ENCODE measurements at places on chromosomes 6 and 20. TPM values are rescaled to one million over a fixed set of nuclear protein-coding genes. Genes with fewer than 3 reads are reported as not detected.

GRCh38 chr6:150314230-150315188, 54.3 kb upstream of the IYD start:
- no peak overlapping the region for H3K27ac ChIP-seq
- no peaks in the 10 kb centered on the region for H3K4me1 ChIP-seq
- H3K4me3 ChIP-seq = no peak overlapping the region
- DNase-seq = no peak
- no peaks in the 10 kb centered on the region for H3K36me3 ChIP-seq

CLPSL1 gene
- total RNA-seq = not detected

DNA sequence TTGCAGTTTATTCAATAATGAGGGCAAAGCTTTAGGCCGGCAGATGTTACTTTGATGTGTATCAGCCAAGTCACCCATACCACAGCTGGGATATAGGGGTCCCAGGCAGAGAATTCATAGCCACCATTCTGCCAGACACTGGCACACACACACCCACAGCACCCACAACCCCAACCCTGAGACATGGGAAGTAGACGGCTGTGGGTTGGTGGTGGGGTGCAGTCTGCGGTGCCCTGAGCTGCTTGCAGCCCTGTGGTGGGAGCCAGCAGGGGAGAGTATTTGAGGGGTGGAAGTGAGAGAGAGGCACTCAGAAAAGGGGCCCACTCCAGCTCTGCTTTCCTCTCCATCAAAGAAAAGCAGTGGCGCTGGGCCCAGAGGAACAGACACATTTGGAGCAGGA, 125.3 kb downstream of the FOXO3 start:
- no peaks in the 10 kb centered on the region for H3K36me3 ChIP-seq
- peaks cover 13% of the 10 kb centered on the region for H3K4me1 ChIP-seq
- H3K27ac ChIP-seq = no peak overlapping the region
- H3K4me3 ChIP-seq = no peak overlapping the region
- no peaks in the 10 kb centered on the region for H3K27me3 ChIP-seq
- no peak for DNase-seq

DNA sequence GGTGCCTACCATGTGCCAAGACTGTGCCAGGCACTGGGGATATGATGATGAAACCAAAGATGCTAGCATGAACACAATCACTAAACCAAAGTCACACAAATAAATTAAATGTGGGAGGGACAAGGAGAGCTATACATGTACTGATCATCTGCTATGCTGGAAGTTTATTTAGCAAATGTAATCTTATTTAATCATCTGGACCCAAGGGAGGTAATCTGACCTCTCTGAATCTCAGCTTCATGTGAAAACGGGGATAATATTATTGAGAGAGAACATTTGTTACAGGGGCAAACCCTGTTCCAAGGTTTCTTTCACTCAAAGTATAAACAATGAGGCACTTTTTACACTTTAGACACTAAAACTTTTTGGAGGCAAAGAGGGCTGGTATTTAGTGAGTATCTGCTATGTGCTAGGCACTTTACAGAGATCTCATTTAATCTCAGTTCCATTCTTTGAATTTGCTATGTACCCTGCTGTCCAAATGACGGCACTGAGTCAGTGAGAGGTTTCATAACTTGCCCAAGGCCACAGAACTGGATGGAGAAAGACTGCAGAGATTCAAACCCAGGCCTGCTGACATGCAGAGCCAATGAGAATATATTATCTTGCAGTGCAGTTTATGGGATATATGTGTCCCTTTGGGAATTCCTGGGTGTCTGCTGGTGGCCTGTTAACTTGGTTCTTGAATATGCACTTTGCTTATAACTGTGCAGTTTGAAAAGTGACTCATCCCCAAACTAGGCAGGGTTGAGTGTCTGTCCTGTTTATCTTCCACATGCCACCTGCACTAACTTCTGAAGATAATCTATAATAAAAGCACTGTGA, 3.3 kb upstream of the ASXL1 start:
- no peaks in the 10 kb centered on the region for H3K36me3 ChIP-seq

DNA sequence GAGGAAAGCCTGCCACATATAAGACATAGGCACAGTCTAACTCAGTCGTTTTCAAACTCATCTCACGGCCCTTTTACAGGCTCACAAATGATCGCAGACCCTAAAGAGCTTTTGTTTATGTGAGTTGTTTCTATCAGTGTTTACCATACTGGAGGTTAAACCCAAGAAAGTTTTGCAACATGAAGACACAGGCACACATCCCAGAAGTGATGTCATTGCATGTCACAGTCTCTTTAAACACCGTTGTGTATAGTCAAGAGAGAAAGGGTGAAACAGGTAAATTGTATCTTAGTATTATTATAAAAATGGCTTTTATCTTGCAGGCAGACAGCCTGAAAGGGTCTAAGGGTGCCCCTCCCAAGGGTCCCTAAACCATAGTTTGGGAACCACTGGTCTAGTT, 96.7 kb downstream of the BACH2 start:
- H3K36me3 ChIP-seq = no peaks in the 10 kb centered on the region
- H3K4me3 ChIP-seq = no peak overlapping the region
- no peak for DNase-seq
- H3K27ac ChIP-seq = no peak overlapping the region
- no peaks in the 10 kb centered on the region for H3K27me3 ChIP-seq
- no peaks in the 10 kb centered on the region for H3K4me1 ChIP-seq

SLC17A4 gene
- total RNA-seq = not detected

DNA sequence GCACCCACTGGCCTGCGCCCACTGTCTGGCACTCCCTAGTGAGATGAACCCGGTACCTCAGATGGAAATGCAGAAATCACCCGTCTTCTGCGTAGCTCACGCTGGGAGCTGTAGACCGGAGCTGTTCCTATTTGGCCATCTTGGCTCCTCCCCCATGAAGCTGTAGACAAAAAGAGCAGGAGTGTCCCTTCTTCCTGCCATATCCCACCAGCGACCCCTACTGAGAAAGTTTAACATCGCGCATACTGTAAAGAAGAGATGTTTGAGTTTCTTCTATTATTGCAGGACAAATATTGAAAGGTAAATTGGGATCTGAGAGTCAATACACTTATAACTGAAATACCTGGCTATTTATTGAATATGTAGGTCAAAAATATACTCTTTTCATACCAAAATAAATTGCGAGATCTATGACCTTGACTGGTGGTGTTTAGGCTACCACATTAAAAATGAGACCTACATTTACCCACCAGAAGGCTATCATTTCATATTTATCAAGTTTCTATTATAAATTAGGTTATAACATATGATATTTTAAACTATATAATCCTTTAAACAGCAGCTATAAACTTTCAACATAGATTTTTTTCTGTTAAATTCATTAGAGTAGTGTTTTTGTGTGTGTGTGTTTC, 586.3 kb downstream of the HTR1B start:
- peak; percentile 21 for DNase-seq
- no peaks in the 10 kb centered on the region for H3K36me3 ChIP-seq
- H3K27ac ChIP-seq = no peak overlapping the region
- H3K4me1 ChIP-seq = no peaks in the 10 kb centered on the region
- no peaks in the 10 kb centered on the region for H3K27me3 ChIP-seq

DNA sequence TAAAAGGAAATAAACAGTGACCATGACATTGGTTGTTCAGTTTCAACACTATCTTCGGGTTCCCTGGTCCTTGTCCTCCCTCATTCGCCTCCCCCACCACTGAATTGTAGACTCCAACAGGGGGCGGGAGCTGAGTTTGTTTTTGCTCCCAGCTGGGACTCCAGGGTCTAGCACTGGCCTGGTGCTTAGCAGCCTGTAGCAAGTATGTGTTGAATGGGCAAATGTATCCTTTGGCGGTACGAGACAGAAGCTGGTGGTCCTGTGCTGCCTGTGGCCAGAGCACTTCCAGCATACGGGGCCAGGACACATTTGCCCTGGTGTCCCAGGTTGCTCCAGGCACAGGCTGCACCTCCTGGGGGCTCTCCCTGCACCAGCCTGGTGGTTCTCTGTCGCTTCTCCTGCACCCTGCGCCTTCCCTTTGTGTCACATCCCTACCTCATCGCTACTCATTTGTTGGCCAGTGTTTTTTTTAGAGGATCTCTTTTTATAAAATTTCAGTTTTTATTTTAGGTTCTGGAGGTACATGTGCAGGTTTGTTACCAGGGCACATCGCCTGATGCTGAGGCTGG, 40.1 kb downstream of the PHACTR3 start:
- H3K27me3 ChIP-seq = no peaks in the 10 kb centered on the region
- no peak overlapping the region for H3K27ac ChIP-seq
- H3K4me3 ChIP-seq = no peak overlapping the region
- no peak for DNase-seq
- no peaks in the 10 kb centered on the region for H3K36me3 ChIP-seq

DNA sequence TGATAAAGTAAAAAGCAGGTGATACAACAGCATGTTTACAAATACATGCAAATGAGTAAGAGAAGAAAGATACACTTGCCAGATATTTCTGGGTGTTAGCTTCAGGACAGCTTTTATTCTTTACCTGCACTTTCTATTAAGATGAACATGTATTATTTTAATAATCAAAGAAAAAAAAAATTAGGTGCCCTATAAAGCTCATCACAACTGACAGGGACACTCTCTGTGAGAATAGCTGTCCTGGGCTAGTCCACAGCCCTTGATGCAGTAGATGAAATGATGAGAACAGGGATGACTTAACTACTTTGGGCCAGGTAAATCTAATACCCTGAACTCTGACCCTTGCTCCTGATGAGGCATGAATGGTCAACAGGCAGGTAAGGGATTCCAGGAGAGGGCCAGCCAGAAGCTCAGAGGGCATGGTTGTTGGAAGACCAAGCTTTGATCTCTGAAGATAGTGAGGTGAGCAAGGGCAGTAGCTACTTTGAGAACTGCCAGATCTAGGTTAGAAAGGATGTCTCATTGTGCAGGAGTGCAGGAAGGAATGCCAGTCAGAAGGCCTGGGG, 15.6 kb downstream of the NSFL1C start:
- no peak for DNase-seq
- H3K27ac ChIP-seq = no peak overlapping the region

TAF8 gene
- 21.3 TPM for total RNA-seq

ARMH2 gene
- not detected for total RNA-seq

- H3K4me3 ChIP-seq = no peak overlapping the region
- no peaks in the 10 kb centered on the region for H3K27me3 ChIP-seq
- H3K27ac ChIP-seq = no peak overlapping the region
- H3K36me3 ChIP-seq = no peaks in the 10 kb centered on the region
- no peak for DNase-seq
- peaks cover 8% of the 10 kb centered on the region for H3K4me1 ChIP-seq
Observed at GRCh38 chr20:53149148-53149889, 177.2 kb downstream of the TSHZ2 start.

DNA sequence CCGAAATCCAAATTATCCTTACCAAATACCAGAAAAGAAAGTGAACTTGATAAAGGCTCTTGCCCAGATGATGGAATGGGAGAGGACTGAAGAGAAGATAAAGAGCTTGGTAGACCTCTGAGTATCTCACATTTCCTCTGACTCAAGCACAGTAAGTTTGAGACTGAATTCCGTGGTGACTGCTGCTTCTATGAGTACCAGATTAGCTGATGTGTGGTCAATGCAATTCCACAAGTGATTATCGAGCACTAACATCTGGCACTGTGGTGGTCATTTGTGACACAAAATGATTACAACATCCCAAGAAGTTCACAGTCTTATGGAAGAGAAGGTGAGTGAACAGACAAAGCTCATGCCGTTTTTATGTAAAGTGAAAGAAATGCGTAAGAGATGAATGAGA, 2.6 kb upstream of the RPS6KA2 start:
- H3K36me3 ChIP-seq = no peaks in the 10 kb centered on the region
- H3K4me1 ChIP-seq = peaks cover 4% of the 10 kb centered on the region
- no peaks in the 10 kb centered on the region for H3K27me3 ChIP-seq

COL12A1 gene
- 145 TPM for total RNA-seq

GRCh38 chr20:8043687-8044282, 24.2 kb upstream of the TMX4 start:
- H3K4me1 ChIP-seq = no peaks in the 10 kb centered on the region
- H3K27me3 ChIP-seq = no peaks in the 10 kb centered on the region
- H3K27ac ChIP-seq = no peak overlapping the region
- DNase-seq = no peak

LTB gene
- total RNA-seq = not detected

GRCh38 chr6:117399924-117400323, 25.8 kb downstream of the ROS1 start:
- no peak overlapping the region for H3K4me3 ChIP-seq
- DNase-seq = no peak
- no peaks in the 10 kb centered on the region for H3K36me3 ChIP-seq

DNA sequence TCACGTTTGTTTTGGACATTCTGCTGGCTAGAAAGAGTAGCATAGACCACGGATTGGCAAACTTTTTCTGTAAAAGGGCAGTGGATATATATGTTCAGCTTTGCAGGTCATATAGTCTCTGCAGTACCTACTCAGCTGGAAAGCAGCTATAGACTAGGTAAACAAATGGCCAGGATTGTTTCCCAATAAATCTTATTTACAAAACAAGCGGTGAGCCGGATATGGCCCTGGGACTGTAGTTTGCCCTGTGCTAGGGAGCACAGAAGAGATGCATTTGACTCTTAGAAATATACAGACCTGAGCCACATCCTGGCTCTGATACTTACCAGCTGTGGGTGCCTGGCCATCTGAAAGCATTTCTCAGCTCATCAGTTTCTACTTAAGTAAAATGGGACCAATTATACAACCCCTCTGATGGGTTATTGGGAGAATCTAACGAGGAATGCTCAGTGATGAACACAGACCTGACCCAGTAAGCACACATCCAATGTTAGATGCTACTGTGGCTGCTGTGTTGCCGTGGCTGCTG, 120.7 kb downstream of the TSHZ2 start:
- H3K4me3 ChIP-seq = no peak overlapping the region
- no peaks in the 10 kb centered on the region for H3K27me3 ChIP-seq
- H3K27ac ChIP-seq = no peak overlapping the region
- peaks cover 4% of the 10 kb centered on the region for H3K4me1 ChIP-seq

RAB23 gene
- 15.8 TPM for total RNA-seq

GRCh38 chr6:154360476-154360875, 3.9 kb upstream of the IPCEF1 start:
- H3K4me1 ChIP-seq = peaks cover 2% of the 10 kb centered on the region
- no peaks in the 10 kb centered on the region for H3K27me3 ChIP-seq
- no peak overlapping the region for H3K4me3 ChIP-seq
- no peak overlapping the region for H3K27ac ChIP-seq

DNA sequence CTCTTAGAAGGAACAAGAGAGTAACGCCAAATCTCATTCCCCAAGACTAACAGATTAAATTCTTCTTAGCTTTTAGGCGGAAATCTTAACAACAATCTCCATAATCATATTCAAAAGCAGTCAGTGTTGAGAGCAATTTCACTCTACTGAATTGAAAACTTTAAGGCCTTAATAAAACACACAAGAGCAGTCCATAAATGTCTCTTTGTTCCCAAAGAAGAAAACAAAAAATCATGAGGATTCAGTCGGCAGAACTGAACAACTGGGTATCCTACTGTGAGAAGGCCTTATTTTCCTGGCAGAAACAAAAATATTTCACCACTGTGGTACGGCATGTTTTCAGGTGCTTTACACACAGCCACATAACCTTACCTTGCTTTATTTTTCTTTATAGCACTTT, 14.4 kb downstream of the ABHD12 start:
- H3K27me3 ChIP-seq = no peaks in the 10 kb centered on the region
- DNase-seq = no peak
- no peaks in the 10 kb centered on the region for H3K36me3 ChIP-seq
- no peak overlapping the region for H3K4me3 ChIP-seq
- peaks cover 3% of the 10 kb centered on the region for H3K4me1 ChIP-seq

- H3K36me3 ChIP-seq = no peaks in the 10 kb centered on the region
- no peak overlapping the region for H3K4me3 ChIP-seq
- peaks cover 17% of the 10 kb centered on the region for H3K4me1 ChIP-seq
- no peak overlapping the region for H3K27ac ChIP-seq
Observed at GRCh38 chr6:169933839-169934698, 182.6 kb downstream of the ERMARD start.

TMEM74B gene
- 1.6 TPM for total RNA-seq

- no peak overlapping the region for H3K27ac ChIP-seq
- no peak overlapping the region for H3K4me3 ChIP-seq
- H3K27me3 ChIP-seq = no peaks in the 10 kb centered on the region
- no peaks in the 10 kb centered on the region for H3K4me1 ChIP-seq
Observed at GRCh38 chr6:127912914-127913313, 12.1 kb upstream of the THEMIS start.

WFDC12 gene
- total RNA-seq = not detected
